ENCODE measurements at places on chromosomes 7 and 10. TPM values are rescaled to one million over a fixed set of nuclear protein-coding genes. Genes with fewer than 3 reads are reported as not detected.

GRCh38 chr10:15815242-15815885, 44.9 kb downstream of the MINDY3 start:
- no peak for DNase-seq

DNA sequence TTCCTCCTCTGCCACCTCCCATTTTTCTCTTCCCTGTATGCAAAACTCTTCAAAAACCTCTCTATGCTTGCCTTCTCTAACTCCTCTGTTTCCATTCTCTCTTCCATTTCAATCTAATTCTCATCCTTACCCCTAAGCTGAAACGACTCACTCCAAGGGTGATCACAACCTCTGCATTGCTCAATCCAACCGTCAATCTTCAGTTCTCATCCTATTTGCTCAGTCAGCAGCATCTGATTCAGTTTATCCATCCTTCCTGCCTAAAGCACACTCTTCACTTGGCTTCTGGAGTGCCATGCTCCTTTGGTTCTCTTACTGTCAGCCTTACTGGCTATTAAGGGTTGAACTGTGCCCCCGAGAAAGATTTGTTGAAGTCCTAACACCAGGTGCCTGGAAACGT, 163.5 kb upstream of the NEBL start:
- DNase-seq, result no peak

DNA sequence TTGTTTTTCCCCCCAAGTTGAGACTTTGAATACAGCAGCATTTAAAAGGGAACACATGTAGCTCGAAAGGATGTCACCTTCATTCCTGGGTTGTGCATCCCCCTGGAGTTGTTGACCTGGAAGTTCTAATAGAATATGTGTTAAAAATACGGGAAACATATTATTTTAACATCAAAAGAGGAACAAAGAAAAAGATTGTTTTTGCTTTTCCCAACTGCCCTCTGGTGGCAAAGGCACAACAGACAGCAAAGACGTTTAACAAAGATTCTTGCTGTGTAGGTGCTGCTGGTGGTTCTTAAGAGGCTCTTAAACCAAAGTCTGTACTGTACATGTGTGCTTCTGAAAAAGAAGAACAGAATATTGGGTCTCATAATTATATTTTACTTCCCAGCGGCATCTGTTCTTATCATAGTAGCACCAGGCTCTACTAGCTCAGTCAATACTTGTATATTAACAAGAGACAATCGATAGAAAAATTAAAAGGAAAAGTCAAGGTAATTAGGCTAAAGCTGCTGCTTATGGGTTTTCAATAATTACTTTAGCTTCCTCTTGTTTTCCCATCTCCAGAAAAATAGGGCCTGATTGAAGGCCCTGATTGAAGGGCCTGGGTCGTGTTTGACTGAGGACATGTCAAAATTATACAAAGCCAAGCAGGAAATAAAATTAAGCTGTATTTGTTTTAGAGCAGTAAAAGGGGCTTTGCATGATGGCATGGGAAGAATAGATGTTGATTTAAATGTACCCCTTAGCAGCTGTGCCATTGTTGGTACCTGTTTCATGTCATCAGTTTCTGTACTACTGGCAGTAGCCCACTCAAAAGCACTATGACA, 384.2 kb upstream of the LRGUK start:
- DNase-seq, result peak; percentile 36

DNA sequence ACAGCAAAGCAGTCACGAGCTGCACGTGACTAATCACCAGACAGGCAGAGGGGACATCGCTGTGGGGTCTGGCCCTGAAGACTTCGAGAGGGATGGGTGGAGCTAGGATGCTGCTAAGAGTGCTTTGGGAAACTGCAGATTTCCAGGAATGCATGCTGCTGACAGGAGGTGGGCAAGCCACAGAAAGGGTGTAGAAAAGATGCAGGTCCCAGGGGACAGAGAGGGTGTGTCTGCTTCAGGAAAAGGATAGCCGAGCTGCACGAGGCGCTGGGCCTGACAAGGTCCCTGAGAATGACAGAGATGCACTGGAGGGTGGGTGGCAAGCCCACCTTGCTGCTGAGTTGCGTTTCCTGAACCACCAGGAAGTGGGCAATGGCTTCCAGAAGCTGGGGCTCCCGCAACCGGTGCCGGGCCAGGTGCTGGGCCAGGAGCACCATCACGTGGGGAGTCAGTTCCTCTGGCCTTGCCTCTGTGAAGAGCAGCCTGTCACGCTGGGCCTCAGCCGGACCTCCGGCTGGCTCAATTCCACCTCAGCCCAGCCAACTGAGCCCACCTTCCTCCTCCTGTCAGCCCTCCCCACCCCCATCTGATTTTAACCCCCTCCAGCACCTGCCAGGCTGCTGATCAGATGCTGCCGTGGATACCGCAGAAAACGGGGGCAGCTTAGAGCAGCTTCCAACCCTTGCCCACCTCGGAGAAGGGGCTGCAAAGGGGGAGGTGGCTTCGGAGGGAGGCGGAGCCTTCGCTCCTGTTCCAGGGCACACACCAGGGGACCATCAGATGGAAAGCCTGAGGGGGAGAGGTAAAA, 2.2 kb downstream of the FASTK start:
- no peak for DNase-seq

GRCh38 chr7:147405621-147406020, 1184.9 kb upstream of the C7orf33 start:
- DNase-seq, result no peak

DNA sequence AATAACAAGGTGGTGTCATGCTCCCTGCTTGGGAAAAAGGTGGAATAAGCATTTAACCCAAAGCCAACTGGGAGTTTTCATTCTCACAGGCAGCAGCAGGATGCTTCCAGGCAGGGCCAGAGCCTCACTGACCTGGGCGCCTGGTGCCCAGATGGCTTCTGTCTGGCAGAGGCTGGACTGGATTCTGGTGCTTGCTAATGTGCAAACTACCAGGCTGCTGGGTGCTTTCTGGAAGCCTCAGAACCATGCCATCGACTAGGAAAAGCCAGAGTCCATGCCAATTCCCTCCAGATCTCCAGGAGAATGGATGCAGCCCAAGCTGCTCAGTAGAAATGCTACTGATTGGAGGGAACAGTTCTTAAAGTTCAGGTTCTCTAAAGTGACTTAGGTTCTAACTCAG, 36.2 kb downstream of the VIPR2 start:
- peak; percentile 83 for DNase-seq

- no peak for DNase-seq
These were observed 37.2 kb downstream of the TMEM120A start for GRCh38 chr7:75957021-75957736.

DNA sequence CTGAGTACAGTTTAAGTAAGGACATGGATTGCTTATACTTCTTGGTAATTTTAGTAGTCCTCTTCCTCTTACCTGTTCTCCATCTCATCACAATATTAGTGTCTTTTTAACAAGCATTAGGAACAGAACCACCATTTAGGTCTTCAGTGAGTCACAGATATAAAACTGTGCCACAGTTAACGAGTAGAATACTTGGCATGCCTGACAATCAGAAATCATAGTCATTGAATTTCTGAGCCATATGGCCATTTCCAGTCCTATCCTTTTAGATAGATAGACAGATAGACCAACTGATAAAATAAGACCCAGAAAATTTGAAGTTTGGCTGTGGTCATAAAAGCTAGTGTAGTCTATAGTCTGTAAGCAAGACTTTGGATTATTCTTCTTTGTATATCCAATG, 71.1 kb downstream of the GBF1 start:
- no peak for DNase-seq

- DNase-seq, result no peak
These were observed 45.7 kb downstream of the IKZF1 start for GRCh38 chr7:50349963-50350944.

DNA sequence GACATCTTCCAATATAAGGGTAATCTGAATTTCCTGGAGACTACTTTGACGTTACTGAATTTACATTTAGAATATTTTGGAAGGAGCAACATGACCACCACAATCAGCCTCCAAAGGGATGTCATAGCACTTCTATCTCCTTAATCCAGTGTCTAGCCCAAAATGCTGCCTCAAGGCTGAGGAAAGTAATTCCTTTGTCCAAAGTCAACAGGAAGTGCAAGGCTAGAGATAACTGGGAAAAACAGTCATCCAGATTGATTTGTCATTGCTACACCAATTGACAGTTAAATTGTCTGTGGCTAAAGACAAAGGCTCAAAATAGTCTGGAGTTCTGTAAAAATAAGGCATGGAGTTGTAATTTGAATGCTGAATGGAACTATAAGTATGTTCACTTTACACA, 3.9 kb upstream of the TFPI2 start:
- DNase-seq, result no peak

DNA sequence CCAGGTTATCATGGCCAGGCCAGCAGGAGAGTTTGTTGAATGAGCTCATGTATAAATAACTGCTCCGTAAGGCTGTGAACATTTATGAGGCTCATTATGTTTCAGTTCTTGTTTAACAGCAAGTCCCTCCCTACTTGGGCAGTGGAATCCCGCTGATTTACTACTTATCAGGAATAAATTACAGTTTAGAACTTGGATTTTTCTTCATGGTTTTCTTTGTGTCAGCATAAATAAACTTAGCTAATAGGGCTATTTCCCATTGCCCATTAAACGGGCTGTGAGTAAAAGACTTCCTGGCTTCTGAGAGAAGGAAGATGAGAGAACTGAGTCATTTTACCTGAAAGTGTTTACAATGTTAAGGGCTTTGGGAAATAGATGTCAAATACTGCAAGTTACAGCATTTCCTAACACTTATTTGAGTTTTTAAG, 701.6 kb upstream of the ANKRD30A start:
- DNase-seq, result no peak

DNA sequence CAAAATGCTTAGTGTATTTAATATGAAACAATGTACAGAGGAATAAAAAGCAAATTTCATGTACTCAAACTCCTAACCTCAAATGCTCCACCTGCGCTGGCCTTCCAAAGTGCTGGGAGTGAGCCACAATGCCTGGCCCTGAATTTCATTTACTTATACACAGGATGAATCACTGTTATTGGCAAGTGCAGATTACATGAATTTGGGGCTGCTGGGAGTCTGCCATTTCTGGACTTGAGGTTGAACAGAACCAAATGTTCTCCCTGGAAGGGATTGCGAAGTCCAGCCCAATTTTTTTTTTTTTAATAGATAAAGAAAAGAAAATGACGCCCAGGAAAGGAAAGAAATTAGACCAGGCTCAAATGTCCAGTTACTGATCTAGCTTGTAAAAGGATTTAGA, 6.8 kb upstream of the CSTF2T start:
- no peak for DNase-seq

DNA sequence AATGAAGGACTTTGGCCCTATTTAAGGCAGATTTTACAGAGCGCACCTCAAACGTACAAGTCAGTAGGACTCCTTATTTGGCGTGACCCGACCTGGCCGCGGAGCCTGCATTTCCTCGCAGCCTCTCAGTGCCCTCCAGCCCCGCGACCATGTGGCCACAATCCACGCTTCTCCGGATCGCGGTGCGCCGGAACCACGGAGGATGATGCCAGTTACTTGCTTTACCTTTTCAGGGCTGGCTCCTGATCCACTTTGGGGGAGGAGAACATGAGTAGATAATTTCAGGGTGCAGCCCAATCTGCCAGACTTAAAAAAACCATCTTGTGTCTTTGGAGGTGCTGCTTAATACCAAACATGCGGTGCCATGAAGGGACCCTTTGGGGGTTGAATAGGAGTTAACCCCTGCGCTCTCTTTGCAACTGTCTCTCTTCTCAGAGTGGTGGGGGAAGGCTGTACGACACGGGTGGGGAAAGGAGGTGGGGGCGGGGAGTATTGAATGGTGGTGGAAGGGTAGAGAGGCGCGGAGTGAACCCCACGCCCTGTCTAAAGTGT, 1.5 kb downstream of the FRAT1 start:
- DNase-seq, result peak; percentile 27

DNA sequence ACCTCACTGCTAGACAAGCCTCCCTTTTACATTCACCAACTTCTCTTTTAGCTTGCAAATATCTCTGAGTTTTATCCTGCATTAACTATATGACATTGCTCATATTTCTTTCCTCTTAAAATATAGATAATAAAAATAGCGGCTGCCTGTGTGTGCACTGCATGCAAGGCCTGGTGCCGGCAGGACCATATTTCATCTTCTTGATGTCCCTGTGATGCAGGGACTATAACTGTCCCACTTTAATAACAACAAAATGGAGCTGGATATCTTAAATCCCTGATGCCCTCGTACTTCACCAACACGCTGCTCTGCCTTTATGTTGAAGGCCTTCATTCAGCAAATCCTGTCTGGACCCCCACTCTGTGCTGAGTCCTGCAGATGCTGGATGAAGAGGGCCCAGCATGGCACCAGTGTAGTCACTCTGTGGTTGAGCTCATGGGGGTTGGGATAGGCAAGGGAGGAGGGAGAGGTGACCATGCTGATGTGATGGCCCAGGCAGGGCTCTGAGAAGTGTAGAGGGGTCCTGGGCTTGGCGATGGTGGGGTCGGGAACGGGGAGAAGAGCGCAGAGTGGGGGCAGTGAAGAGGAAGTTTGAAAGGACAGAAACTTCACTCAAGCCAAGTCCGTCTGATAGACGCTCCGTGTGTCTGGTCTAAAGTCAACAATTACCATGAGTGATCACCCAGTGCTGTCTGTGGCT, 40.4 kb downstream of the C10orf90 start:
- no peak for DNase-seq

GRCh38 chr10:54496852-54497251, 304.2 kb downstream of the PCDH15 start:
- no peak for DNase-seq

- DNase-seq, result no peak
These were observed 932.5 kb downstream of the GATA3 start for GRCh38 chr10:8986975-8987374.

DNA sequence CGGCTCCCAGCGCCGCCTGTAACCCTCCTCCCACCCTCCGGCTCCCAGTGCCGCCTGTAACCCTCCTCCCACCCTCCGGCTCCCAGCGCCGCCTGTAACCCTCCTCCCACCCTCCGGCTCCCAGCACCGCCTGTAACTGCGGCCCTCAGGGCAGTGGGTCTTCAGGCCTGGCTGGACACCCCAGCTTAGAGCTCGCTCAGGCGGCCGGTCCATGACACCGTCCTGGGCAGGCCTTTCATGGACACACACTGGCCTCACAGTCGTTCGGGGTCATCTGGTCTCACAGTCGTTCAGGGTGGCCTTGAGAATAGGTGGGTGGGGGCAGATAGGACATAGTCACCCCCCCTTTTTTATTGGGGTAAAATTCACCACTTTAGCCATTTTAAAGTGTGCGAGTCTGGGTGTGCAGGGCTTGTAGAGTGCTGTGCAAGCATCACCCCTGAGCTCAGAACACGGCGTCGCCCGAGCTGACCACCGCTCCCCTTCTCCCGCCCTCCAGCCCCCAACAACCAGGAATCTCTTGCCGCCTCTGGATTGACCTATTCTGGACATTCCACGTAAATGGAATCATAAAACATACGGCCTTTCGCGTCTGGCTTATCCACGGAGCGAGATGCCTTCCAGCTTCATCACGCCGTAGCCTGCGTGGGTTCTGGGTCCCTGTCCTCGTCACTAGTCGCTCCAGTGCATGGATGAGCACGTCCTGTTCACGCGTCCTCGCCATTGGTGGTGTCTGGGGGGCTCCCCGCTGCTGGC, 41.1 kb upstream of the CFAP46 start:
- DNase-seq, result no peak

GRCh38 chr7:134780166-134780828, 863 bp downstream of the CALD1 start:
- no peak for DNase-seq

MRLN gene
- not detected for polyA plus RNA-seq

TSPAN33 gene
- polyA plus RNA-seq, result 7.2 TPM

STAG3 gene
- 0.10 TPM for polyA plus RNA-seq

SPDYE6 gene
- polyA plus RNA-seq, result not detected

C7orf57 gene
- polyA plus RNA-seq, result 0.41 TPM
